Activated B cell treated with CpG ODN at 0.5 μM for 24 hours (primary cell): ENCODE measurements at places on chromosomes 12 and 14.

- H3K4me1 ChIP-seq = peaks cover 5% of the 10 kb centered on the region
- H3K27me3 ChIP-seq = peaks cover 2% of the 10 kb centered on the region
- no peak for DNase-seq
- H3K27ac ChIP-seq = no peak overlapping the region
Measured at GRCh38 chr14:88379706-88380343, 5.6 kb upstream of the SPATA7 start.

DNA sequence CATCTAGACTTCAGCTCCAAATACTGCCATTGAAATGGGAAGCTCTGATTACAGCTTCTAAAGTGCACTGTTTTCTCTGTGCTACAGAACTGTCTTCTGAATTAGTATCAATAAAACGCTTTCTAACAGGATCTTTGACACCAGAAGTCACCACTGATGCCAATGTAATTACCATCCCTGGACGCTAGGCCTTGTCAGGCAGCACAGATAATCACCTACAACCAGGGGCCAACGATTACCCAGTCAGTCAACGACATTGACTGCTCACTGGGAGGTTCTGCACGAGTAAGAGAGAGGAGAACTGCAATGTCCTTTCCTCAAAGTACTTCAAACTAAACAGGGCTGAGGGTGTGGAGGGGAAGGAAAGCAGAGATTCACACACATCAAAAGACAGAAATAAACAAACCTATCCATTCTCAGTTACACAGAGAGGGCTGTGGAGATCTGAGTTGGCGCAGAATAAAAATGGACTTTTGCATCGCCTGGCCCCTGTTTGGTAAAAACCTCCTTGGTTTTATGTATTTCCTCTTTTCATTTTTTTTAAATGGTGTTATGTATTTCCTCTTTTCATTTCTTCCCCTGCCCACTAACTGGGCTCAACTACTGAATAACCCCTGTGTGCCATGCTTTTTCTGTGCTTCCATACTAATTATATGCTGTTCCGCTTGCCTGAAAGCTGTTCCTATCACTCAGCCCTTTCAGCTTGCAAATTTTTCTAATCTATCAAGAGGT lies 492.2 kb downstream of the APAF1 start:
- no peak overlapping the region for H3K27ac ChIP-seq
- no peaks in the 10 kb centered on the region for H3K4me1 ChIP-seq
- no peak overlapping the region for H3K4me3 ChIP-seq
- no peak for DNase-seq

DNA sequence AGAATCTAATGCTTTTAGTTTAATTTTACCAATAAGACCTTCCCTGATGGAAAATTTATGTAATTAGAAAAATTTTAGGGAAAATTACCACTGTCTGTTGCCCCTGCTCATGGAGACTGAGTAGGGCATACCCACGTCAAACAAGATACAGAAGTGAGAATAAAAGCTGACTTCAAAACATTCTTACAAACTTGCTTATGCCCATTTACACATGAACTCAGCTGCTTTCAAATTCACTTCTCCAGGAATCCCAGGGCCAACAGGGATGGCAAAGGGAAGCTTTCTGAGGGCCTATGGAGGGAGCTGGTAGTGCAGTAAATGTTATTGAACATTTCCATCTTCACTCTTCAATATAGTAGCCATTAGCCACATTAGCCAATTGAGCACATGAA lies 4.8 kb upstream of the NINJ2 start:
- H3K4me1 ChIP-seq = peaks cover 65% of the 10 kb centered on the region
- peak overlapping the region; percentile 48 for H3K4me3 ChIP-seq
- H3K27me3 ChIP-seq = no peaks in the 10 kb centered on the region
- H3K27ac ChIP-seq = peak overlapping the region; percentile 80
- no peak for DNase-seq

DNA sequence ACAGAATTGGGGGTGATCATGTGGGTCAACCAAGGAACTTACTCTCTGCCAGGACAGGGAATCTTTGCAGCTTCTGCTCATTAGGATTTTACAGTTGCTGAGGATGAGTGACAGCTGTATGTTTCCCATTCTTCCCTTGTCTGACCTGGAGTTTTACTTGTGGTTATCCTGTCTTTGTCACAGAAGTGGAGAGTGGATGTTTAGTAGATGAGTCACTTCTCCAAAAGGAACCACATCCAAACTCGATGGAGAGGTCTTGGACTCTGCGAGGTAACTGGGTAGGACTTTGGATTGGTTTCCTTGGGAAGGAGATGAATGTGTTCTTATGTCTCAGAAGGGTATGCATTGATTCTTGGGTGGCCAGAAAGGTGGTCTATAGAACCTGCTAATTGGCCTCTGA lies 53.8 kb upstream of the USP44 start:
- no peak overlapping the region for H3K4me3 ChIP-seq
- peaks cover 2% of the 10 kb centered on the region for H3K4me1 ChIP-seq
- no peaks in the 10 kb centered on the region for H3K36me3 ChIP-seq

DNA sequence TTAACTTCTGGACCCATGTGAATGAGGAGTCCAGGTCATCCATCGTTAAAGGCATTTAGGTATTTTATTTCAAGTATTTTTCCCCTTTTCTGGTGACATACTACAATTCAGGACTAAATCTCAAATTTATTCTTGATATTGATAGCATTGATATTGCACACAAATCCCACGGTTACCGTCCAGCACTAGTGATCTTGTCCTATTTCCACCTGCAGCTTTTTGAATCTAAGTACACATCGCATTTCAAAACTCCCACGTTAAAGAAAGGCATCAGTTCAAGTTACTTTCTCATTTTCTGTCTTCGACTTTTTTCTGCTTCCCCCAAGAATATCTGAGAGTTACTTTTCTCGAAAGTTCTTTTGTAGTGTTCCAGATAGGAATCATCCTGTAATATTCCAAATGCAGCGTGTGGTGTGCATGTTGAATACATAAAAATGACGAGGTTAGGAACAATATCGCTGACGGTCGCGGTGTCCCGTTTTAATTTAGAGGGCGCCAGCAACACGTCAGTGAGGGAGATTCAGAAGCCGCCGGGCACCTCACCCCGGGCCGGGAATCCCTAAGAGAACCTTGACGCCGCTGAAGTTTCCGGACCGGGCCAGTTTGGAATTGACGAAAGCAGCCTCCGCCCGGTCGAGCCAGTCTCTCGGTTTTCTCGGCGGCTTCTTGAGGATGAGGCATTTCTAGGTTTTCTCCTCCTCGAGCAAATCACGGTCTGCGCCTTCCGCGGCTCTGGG lies 569 bp upstream of the RGS6 start:
- peak overlapping the region; percentile 13 for H3K4me3 ChIP-seq
- peaks cover 12% of the 10 kb centered on the region for H3K4me1 ChIP-seq
- H3K27me3 ChIP-seq = peaks cover 50% of the 10 kb centered on the region

DNA sequence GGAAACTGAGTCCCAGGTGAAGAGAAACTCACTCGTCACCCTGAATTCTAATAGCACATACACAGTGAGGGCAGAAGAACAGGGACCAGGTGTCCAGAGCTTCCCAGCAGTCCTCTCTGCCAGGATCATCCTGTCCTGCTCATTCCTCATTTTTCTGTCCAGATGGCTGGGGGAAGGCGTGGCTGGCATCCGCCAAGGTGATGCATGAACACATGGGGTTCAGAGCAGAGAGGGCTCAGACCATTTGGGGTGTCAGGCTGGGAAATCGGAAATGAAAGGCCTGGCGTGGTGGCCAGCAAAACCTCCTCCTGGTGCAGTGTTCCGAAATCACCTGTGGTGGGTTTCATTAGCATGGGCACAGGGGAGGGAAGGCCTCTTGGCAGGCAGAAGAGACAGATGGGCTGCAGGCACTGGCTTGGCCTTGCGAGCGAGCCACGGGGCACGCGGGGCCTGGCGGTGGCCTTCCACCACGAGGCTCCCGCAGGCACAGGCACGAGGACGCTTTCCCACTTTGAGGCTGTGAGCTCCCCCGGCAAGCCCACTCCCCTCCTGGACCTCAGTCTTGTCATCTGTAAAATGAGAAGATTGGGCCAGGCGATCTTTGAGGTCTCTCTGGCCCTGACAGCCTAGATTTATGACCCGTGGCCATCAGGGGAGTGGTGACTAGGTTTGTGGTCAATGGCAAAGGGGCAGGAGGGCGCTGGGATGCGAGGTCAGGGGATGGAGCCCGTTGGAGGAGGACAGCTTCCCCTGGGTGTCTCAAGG lies 68.5 kb downstream of the TSPAN9 start:
- H3K36me3 ChIP-seq = no peaks in the 10 kb centered on the region
- no peak overlapping the region for H3K27ac ChIP-seq
- no peaks in the 10 kb centered on the region for H3K4me1 ChIP-seq
- peaks cover 17% of the 10 kb centered on the region for H3K27me3 ChIP-seq
- H3K4me3 ChIP-seq = no peak overlapping the region

GRCh38 chr12:121366063-121366459 lies 13.8 kb upstream of the ANAPC5 start:
- no peak for DNase-seq
- H3K27me3 ChIP-seq = peaks cover 15% of the 10 kb centered on the region
- H3K4me3 ChIP-seq = no peak overlapping the region
- no peak overlapping the region for H3K27ac ChIP-seq
- peaks cover 2% of the 10 kb centered on the region for H3K4me1 ChIP-seq

GRCh38 chr12:114479831-114480230 lies 73.9 kb upstream of the TBX5 start:
- no peak overlapping the region for H3K27ac ChIP-seq
- H3K4me3 ChIP-seq = no peak overlapping the region
- H3K4me1 ChIP-seq = peaks cover 11% of the 10 kb centered on the region
- peaks cover 57% of the 10 kb centered on the region for H3K27me3 ChIP-seq
- DNase-seq = no peak
- H3K36me3 ChIP-seq = no peaks in the 10 kb centered on the region

- no peaks in the 10 kb centered on the region for H3K4me1 ChIP-seq
- H3K4me3 ChIP-seq = no peak overlapping the region
- no peaks in the 10 kb centered on the region for H3K27me3 ChIP-seq
- H3K36me3 ChIP-seq = peaks cover 50% of the 10 kb centered on the region
Measured at GRCh38 chr14:76782115-76782884, 21.0 kb downstream of the VASH1 start.

DNA sequence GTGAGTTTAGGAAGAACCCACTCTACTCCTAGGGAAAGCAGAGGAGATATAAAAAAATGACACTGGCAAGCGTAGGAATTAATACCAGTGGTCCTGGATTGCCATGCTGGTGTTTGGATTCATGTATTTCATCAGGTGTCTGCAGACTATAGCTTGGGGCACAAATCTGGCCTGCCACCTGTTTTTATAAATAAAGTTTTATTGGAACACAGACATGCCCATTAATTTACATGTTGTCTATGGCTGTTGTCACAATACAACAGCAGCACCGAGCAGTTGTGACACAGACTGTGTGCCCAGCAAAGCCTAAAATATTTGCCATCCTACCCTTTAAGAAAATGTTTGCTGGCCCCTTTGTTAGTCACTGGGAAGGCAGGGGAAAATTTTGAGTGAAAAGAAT lies 553.2 kb downstream of the VRK1 start:
- H3K36me3 ChIP-seq = no peaks in the 10 kb centered on the region
- no peaks in the 10 kb centered on the region for H3K27me3 ChIP-seq
- no peak overlapping the region for H3K4me3 ChIP-seq
- H3K27ac ChIP-seq = no peak overlapping the region
- H3K4me1 ChIP-seq = no peaks in the 10 kb centered on the region

DNA sequence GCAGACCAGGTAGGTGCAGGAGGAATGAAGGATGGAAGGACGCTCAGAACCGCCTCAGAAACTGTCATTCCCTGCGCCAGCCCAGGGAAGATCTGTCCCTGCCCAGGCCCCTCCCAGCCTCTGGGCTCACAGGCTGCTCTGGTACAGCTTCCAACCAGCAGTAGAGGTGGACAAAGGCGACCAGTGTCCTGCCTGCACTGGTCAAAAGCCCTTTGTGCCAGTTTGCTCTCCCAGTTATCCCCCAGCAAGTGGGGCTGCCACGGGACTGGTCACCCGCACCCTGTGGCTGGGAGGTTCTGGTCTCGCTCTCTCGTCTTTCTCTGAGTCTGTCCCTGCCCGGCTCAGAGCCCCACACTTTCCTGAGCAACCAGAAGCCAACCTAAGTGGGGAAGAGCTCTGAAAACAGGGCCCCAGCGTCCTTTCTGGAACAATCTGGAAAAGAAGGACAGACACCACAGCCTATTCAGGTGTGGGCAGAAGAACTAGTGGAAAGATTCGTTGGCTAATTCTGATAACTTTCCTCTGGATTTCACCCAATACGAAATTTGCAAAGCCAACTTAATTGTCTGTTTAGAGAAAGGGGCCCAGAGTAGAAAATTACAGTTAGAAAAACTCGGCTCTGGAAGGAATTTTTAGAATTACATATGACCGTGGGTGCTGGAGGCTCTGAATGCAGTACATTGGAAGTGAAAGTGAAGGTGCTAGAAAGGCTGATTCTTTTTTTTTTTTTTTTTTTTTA lies 21.7 kb downstream of the SNRNP35 start:
- DNase-seq = no peak
- peaks cover 6% of the 10 kb centered on the region for H3K36me3 ChIP-seq
- no peak overlapping the region for H3K27ac ChIP-seq
- H3K4me3 ChIP-seq = no peak overlapping the region

DNA sequence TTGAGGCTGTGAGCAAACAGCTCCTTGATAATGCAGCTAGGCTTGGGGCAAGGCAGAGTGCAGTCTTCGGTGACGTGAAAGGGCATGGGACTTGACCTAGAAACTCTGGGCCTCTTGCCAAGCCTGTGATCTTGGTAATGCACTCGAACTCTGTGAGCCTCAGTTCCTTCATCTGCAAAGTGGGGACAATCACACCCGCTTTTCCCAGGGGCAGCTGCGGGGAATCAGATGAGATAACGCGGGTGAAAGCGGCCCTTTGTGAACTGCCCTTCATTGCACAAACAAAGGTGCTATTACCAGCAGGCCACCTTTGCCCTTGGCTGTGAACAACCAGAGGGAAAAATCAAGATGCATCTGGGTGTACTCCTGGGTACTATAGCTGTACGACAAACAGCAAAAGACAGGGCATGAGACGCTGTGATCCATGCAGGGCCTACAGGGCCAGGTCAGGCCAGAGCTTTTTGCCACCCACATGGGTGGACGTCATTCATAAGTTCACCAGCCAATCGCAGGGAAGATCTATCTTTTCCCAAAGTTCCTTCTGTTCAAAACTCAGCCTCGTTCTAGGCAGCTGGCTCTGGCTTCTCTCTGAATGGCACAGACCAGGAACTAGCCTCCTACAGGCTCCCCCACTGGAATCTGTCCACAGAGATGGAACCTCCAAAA lies 3.2 kb downstream of the MSI1 start:
- DNase-seq = no peak
- no peak overlapping the region for H3K4me3 ChIP-seq
- peaks cover 73% of the 10 kb centered on the region for H3K27me3 ChIP-seq
- no peaks in the 10 kb centered on the region for H3K36me3 ChIP-seq
- no peak overlapping the region for H3K27ac ChIP-seq

- no peaks in the 10 kb centered on the region for H3K27me3 ChIP-seq
- H3K36me3 ChIP-seq = peaks cover 19% of the 10 kb centered on the region
- no peak overlapping the region for H3K4me3 ChIP-seq
- H3K27ac ChIP-seq = no peak overlapping the region
- DNase-seq = no peak
Measured at GRCh38 chr12:106974511-106974910, 12.4 kb downstream of the MTERF2 start.

DNA sequence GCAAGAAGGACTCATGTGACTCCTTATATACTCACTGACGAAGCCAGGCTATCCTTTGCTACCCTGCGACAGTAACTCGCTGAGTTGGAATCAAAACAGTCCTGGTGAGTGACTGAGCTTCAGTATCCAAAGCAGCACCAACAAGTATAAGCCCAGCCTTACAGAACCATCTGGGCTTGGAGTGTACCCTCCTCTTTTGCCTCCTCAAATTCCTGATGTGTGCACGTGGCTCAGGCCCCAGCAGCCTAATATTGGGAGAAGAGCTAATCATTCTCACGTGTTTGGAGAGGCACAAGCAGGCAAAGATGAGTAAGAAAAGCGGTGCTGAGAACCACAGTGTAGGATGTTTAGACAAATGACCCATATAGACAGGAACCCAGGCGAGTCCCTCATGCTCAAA lies 34.4 kb downstream of the PPTC7 start:
- DNase-seq = no peak
- no peaks in the 10 kb centered on the region for H3K27me3 ChIP-seq
- H3K27ac ChIP-seq = peak overlapping the region; percentile 21
- peaks cover 73% of the 10 kb centered on the region for H3K36me3 ChIP-seq
- H3K4me1 ChIP-seq = peaks cover 28% of the 10 kb centered on the region
